ENCODE measurements at places on chromosomes 12 and 14. TPM values are rescaled to one million over a fixed set of nuclear protein-coding genes. Genes with fewer than 3 reads are reported as not detected.

DNA sequence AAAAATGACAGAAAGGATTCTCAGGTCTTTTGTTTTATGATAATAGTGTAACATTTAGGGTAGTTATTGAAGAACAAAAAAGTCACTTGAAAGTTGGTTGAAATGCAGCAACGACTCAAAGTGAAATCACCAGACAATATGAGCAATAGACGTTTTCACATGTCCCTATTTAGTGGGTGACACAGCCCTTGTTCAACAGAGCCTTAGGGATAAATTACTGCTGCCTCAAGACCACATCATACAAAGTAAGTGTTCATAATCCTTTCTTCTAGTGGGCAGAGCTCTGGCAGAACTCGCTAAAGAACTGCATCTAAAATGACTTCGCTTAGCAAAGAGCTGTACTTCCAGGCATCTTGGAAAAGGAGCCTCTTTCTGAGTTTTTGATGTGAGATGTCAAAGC is 128.5 kb upstream of the LMNTD1 start:
- DNase-seq = no peak

PNMA1 gene
- polyA plus RNA-seq = 43.7 TPM

DNA sequence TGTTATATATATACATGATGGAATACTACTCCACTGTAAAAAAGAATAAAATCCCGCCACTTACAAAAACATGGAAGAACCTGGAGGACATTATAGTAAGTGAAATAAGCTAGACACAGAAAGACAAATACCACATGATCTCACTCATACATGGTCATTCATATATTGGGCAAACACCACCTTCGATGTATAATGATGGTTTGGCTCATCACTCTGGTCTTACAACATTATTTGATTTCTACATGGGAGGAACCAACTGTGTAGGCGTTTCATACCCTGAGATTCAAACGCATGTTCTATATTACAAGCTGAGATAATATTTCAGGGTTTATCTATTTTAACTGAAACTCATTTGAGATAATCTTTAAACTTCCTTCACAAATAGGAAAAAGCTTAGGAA is 48.3 kb downstream of the ABCD2 start:
- DNase-seq = no peak

RNASE1 gene
- polyA plus RNA-seq = not detected

- DNase-seq = no peak
Observed at GRCh38 chr14:72942934-72943333, 16.7 kb downstream of the DCAF4 start.

NUAK1 gene
- polyA plus RNA-seq = 0.16 TPM

DNA sequence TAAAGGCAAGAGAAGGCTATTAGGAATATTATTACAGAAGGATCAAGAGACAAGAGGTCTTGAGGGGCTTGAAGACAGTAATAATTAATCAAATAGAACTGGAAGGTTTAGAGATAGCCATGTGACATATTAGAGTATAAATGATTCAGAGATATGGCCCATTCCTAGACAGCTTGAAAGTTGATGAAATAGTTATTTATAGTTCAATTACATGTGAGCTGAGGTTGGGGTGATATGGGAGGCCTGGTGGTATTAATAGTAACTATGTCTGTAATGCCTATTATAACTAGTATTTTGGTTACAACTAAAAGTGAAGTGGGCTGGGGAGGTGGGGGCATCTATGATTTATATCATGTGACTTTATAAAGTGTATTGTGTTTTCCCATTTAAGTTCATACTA is 14.1 kb upstream of the MIS18BP1 start:
- no peak for DNase-seq

GRCh38 chr12:3904999-3905398 is 31.8 kb upstream of the PARP11 start:
- no peak for DNase-seq

OR10P1 gene
- not detected for polyA plus RNA-seq

GRCh38 chr12:100186071-100186470 is 14.5 kb upstream of the ACTR6 start:
- no peak for DNase-seq

DNA sequence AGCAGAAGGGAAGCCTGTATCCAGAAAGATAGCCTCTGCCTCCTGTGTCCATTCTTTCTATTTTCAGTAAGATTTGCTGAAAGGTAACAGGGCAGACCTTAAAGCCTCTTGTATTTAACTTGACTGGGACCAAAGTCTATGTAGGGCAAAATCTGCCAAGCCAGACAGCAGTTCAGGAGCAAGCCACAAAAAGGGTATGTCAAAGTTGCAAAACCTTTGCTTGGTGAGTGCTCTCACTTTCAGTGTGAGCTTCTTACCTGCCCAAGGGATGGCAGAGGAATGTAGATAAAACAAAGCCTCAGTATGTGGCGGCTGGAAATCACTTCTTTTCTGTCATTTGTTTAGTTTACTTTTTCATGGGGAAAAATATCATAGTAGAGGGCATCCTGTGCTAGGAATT is 63.1 kb downstream of the PLEKHG7 start:
- no peak for DNase-seq

GRCh38 chr12:25675808-25676207 is 122.7 kb upstream of the LMNTD1 start:
- no peak for DNase-seq

TPPP2 gene
- not detected for polyA plus RNA-seq

GRCh38 chr12:29739279-29739991 is 44.3 kb downstream of the TMTC1 start:
- no peak for DNase-seq

- no peak for DNase-seq
Observed at GRCh38 chr14:55000381-55000780, 26.5 kb downstream of the WDHD1 start.

GRCh38 chr12:12195081-12195480 is 71.8 kb downstream of the LRP6 start:
- DNase-seq = no peak

DNA sequence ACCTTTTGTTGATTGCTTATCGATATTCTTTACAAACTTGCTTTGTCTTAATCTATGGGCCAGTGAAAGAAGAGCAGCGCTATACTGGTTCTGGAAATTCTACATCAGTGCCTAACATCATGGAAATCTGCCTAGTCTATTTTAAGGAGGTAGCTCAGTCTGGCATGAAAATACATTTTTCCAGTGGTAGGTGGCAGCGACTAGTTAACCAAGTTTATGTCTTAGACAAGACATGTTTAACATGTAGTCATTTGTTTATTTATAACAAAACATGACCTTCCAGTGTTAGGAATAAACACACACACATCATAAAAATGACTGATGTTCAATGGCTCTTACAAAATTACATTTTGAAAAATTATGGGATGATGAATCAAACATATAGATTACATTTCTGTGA is 336.0 kb upstream of the SOX5 start:
- no peak for DNase-seq

CCDC198 gene
- polyA plus RNA-seq = not detected

DNA sequence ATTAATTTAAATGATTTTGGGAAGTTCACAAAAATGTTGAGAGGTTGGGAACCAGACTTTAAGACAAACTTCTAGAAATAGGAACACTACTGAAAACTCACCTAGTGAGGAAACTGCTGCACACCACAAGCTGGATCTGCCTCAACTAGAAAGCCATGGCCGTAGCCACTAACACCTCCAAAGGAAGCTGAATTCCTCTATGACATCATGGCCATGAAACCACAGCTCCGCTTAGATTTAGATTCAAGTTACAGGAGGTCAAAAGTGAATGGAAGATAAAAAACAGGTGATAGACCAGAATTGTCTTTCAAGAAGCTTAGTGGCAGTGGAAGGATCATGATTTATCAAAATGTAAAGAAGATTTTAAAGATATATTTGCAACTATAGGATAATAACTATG is 208.8 kb upstream of the ALG10 start:
- DNase-seq = no peak

ITGA7 gene
- polyA plus RNA-seq = 0.36 TPM

DNA sequence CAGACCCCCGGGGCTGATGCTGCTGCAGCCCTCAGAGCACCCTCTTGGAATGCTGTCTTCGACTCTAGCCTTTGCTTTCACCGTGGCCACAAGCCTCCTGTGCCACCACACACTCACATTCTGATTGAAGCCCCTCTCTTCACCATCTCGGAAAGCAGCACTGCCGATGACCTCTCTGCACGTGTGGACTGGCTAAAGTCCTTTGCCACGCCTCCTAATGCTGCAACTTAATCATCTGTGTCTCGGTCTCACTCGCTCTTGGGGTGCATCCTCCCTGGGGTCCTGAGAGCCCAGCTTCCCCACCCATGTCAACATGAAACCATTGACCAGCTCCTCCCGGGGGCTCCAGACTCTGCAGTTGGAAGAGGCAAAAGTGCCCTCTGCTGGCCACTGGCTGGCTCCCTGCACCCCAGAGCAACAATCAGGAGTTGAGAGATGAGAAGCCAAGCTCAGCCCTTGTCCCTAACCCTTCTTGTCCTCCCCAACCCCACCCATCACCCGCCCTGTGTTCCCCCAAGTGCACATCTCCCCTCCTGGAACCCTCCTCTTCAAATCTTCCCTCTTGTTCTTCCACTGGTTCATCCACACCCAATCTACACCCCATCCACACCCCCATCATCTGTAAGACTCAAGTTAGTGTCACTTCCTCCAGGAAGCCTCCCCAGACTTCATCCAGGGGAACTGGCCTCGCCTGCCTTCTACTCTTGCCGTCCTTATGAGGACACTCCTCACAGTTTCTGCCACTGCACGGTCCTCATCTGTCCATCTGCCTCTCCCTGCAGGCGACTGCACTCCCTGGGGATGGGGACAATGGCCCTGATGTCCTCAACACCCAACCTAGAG is 23.6 kb upstream of the FAM181A start:
- DNase-seq = no peak

DNA sequence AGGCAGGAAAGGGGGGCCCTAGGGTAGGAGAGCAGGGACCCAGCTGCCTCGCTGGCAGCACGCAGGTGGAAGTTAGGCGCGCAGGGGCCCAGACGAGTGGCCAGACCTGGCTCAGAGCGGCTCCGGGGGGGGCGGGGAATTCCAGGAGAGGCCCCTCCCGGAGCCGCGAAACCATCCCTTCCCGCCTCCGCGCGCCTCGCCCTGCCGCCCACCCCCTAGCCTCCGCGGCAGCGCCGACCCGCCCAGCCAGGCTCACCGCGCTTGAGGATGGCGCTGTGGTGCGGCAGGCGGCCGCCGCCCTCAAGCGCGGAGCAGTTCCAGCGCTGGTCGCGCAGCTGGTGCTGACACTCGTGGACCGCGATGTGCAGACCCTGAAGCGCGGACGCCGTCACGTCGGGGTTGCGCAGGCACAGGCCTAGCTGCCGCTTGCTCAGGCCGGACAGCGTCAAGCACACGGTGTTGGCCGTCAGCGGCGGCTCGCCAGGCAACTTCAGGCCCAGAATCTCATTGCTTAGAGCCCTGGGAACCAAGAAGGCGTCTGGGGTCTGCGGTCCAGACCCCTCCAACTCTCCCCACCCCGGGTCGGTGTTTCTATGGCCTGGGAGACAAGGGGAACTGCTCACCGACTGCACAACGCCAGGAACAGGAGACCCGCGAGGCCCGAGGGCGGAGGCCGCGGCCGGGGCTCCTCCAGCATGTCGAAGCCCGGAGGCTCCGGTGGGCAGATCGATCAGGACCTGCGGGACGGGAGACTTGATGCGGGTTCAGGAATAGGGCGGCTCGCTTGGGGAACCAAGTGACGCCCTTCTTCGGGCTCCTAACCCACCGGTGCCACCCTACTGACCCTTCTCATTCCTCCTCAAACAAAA is 1.5 kb downstream of the WNT10B start:
- no peak for DNase-seq

GRCh38 chr14:76937181-76938091 is 91.1 kb downstream of the IRF2BPL start:
- DNase-seq = no peak

GRCh38 chr14:100168506-100168905 is 9.1 kb upstream of the DEGS2 start:
- DNase-seq = no peak

- DNase-seq = no peak
Observed at GRCh38 chr12:52810554-52810953, 3.4 kb downstream of the KRT4 start.

DAO gene
- polyA plus RNA-seq = not detected

Data from CD8-positive, alpha-beta memory T cell (primary cell).